ENCODE measurements at places on chromosomes 11 and 22. TPM values are rescaled to one million over a fixed set of nuclear protein-coding genes. Genes with fewer than 3 reads are reported as not detected.

The SLC22A25 gene
- total RNA-seq, result not detected

DNA sequence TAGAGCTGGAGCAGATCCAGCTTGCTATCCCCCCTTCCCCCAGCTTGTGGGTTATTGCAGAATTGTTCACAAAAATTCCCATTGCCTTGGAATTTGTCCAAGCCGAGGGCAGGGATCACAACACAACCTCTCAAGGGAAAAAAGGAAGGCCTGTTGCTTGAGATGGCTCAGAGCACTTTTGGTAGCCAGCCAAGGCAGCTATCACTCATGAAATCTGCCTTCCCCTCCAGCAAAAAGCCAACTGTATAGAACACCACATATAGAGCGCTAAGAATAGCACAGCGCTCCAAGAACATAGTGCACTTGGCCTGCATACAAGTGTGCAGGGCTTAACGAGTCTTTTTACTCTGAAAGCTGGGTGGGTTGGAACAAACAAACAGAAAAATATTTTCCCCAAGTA lies 46.2 kb downstream of the FAM83F start:
- no peak for DNase-seq
- H3K4me3 ChIP-seq, result no peak overlapping the region
- H3K36me3 ChIP-seq, result no peaks in the 10 kb centered on the region
- no peak overlapping the region for H3K27ac ChIP-seq
- peaks cover 22% of the 10 kb centered on the region for H3K4me1 ChIP-seq

DNA sequence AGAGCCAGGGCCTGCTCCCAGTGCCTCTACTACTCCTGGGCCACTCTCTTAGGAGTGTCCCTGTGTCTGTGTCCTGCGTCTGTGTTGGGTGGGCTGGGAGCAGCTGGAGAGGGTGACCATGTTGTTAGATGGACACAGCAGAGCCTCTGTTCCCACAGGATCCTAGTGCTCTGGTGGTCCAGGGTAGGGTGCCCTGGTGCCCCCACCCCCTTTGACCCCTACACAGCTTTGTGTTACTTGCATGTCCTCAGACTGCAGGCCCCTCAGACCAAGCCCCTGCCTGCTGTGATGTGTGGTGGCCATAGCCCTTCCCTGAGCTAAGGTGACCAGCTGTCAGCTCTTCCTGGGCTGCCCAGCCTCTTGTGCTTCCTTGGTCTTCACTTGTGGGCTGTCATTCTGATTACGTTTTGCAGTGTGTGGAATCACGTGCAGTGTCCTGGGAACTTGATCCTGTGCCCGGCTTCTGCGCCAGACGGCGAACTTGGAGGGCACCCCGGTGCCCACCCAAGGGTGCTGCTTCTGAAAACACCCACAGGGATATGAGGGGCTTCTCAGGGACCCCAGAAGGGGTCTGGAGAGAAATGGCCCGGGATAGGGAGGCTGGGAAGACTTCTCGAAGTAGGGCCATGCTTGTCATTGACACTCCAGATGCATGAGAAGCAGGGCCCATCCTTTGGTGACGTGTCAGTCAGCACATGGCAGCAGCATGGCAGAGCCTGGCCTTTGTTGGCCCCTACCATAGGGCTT lies 1.5 kb downstream of the TANGO2 start:
- peaks cover 16% of the 10 kb centered on the region for H3K27me3 ChIP-seq
- H3K4me3 ChIP-seq, result peak overlapping the region; percentile 97
- H3K36me3 ChIP-seq, result peaks cover 3% of the 10 kb centered on the region
- peak overlapping the region; percentile 88 for H3K27ac ChIP-seq
- H3K4me1 ChIP-seq, result peaks cover 23% of the 10 kb centered on the region

The MB gene
- total RNA-seq, result 2.6 TPM

The AMOTL1 gene
- 3.9 TPM for total RNA-seq

The STK33 gene
- 1.4 TPM for total RNA-seq

Measured in activated CD8-positive, alpha-beta memory T cell treated with anti-CD3 and anti-CD28 coated beads, Interleukin-2, amount 10 ng/mL, durations not matched to agents 7 days and 5 days (primary cell).